Occipital lobe (tissue), 3 donors: ENCODE measurements at places on chromosomes 4 and X. TPM values are rescaled to one million over a fixed set of nuclear protein-coding genes. Genes with fewer than 3 reads are reported as not detected.

DNA sequence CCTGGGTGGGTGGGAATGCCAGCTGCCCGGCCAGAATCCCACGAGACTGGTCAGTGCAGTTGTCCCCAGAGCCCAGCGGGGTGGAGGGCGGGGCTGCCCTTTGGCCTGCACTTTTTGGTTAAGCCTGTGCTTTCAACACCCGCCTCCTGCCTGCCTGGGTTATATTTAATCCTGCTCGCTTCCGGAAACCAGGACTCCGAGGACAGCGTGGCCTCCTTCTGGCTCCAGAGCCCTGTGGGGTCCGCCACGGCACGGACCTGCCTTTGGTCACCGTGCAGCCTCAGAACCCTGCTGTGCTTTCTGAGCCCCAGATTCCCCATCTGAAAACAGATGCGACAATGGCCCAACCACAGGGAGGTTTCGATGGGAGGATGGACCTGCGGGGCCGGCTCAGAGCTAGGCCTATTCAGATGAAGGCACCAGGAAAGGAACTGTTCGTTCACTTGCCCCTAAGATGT lies 29.4 kb upstream of the KIAA0232 start:
- DNase-seq = no peak

- DNase-seq = no peak
Observed at GRCh38 chrX:151711154-151711553, 4.7 kb upstream of the FATE1 start.

The GABRG1 gene
- 49.9 TPM for total RNA-seq

GRCh38 chrX:13797512-13797911 lies 19.4 kb downstream of the GPM6B start:
- peak; percentile 17 for DNase-seq

DNA sequence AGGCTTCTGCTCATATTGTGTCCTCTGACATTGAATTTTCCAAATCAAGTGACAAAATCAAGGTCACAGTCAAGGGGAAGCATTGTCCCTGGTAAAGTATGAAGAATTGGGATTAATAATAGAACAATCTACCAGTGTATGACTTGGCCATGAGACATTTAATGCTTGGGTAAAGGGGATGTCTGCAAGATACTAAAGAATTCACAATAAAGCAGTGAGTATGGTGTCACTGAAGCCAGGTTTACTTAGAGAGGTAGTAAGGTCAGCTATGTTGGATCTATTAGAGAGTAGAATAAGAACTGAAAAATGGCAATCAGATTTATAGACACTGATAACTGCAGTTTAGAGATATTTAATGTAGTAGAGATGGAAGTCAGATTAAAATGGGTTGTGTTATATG lies 349.2 kb downstream of the BMPR1B start:
- DNase-seq = no peak

The RNF175 gene
- 26.7 TPM for total RNA-seq

The TLR10 gene
- total RNA-seq = 2.5 TPM

DNA sequence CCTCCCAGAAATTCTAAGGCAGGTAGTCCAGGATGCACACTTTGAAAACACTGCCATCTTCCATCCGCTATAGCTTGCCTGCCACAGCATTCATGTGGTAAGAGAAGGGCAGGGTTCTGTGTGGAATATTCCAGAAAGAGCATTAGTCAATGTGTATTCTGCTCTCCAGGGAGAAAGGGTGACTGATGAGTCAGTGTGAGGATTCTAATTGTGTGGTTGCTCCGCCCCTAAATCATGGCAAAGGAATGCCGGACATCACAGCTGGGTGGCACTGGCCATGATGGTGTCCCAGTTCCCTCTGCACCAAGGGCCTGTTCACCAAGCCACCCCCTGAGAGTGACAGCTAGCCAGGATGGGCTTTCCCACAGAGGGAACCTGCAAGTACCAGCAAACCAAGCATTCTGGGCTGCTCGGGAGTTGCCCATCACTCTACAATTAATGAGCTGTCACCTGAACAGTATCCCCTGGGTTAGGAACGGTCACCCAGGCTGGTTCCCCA lies 9.5 kb downstream of the IDS start:
- no peak for DNase-seq

GRCh38 chr4:111707491-111707890 lies 437.8 kb upstream of the FAM241A start:
- no peak for DNase-seq

The ADAMTS3 gene
- 21.5 TPM for total RNA-seq

The UGT2A3 gene
- total RNA-seq = under 0.01 TPM

DNA sequence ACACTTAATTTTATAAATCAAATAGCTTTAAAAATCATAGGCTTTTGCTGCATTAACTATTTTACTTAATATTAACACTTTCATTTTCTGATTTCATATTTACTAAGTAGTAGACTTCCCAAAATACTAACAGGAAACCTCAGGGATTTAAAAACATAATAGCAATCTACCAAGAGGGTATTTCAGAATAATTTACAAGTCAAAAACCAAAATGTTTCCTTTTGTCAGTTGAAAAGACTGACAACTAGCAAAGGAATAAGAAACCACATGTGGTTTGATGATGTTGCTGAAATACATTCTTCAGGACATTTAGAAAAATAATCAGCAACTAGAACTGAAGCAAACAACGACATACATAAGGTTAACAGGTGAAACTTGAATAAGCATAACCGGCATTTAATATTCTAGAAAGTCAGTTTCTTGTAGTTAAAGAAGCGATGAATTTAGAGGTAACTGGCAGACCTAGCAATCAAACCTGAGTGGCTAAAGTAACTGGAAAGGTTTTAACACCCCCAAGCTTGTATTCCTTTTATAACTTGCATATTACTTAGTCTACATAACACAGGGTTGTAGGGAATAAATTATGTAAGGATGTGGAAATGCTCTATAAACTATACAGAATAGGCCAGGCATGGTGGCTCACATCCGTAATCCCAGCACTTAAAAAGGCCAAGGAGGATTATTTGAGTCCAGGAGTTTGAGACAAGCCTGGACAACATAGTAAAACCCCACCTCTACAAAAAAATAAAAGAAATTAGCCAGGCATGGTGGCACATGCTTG lies 40.0 kb downstream of the DHX15 start:
- DNase-seq = no peak

The RAB9B gene
- 36.3 TPM for total RNA-seq

The NXF3 gene
- total RNA-seq = not detected

- no peak for DNase-seq
Observed at GRCh38 chrX:136814847-136815750, 34.4 kb upstream of the ARHGEF6 start.

GRCh38 chr4:41285202-41285863 lies 28.6 kb downstream of the UCHL1 start:
- no peak for DNase-seq

The MAGEB17 gene
- total RNA-seq = 0.16 TPM

The CNKSR2 gene
- 200 TPM for total RNA-seq

The GAGE12H gene
- not detected for total RNA-seq

The ZNF141 gene
- 80.8 TPM for total RNA-seq

DNA sequence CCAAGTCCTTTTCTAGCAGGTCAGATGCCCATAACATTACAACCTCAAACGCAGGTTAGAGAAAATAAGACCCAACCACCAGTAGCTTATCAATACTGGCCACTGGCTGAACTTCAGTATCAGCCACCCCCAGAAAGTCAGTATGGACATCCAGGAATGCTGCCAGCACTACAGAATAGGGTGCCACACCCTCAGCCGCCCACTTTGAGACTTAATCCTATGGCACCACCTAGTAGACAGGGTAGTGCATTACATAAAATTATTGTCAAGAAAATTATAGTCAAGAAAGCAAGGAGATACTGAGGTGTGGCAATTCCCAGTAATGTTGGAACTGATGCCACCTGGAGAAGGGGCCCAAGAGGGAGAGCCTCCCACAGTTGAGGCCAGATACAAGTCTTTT lies 19.9 kb upstream of the TRIM61 start:
- no peak for DNase-seq

The MXRA5 gene
- 1.7 TPM for total RNA-seq

DNA sequence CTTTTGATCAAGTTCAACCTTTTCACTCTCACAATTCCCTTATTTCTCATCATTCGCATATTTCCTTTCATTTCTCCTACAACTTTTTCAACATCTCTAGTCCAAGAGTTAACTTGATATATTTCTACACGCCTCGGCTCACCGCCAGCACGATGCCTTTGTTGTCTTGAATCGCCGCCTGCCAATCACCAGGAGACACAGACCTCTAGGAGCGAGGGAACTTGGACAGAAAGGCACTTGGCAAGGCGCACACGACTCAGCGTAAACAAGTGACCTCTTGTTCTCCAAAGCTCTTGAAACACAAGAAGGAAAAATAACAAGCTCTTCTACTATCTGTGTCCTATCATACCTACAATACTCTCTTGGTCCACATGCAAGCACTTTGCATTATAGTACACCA lies 27.1 kb upstream of the RBMX start:
- no peak for DNase-seq

DNA sequence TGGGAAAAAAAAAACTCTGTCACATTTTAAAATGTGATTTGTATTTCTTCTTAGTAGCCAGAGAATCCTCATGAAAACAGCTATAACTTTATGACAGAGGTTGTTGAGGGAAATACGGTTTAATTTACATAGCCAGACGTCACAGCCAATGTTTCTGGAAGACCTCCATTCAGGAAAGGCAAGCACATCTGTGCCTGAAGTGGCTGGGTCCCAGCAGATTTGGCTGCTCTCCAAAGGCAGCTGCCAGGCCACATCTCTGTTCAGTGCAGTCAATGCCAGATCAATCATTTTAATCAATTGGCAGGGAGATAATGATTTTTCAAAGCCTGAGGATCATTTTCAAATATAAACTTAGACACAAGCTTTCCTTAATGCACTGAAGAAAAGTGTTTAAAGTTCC lies 86.5 kb upstream of the ZIC3 start:
- no peak for DNase-seq

The TMEM255A gene
- total RNA-seq = 1.4 TPM
